Transverse colon (tissue), 4 donors: ENCODE measurements at places on chromosomes 2 and 18.

DNA sequence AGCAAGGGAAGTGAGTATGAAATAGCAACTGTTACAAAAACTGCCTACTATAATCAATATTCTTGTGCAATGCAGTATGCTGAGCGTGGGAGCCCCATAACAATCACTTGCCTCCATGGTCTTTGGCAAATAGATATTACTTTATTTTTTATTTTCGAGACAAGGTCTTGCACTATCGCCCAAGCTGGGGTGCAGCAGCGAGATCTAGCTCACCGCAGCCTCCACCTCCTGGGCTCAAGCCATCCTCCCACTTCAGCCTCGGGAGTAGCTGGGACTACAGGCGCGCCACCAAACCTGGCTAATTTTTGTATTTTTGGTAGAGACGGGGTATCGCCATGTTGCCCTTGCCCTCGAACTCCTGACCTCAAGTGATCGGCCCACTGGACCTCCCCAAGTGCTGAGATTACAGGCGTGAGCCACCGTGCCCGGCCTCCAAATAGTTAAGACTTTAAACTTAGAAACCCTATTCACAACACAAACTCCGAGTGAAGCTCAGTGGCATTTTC lies 1.2 kb upstream of the CCNT2 start:
- peak; percentile 28 for DNase-seq

DNA sequence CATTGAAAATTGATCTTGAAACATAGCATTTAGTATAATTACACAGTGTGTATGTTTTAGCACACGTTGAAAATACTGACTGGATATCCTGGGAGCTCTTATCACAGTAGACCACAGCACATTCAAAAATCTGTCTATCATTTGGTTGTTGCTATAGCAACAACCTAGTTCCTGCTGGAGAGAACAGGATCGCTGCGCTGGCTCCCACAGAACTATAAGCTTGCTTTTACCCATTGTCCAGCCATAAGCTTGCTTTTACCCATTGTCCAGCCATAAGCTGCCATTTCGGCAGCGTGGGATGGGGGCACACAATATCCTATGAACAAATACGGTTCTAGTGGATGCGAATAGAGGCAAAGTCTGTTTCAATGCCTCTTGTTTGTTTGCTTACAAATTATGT lies 70.4 kb upstream of the ST6GAL2 start:
- DNase-seq = no peak

DNA sequence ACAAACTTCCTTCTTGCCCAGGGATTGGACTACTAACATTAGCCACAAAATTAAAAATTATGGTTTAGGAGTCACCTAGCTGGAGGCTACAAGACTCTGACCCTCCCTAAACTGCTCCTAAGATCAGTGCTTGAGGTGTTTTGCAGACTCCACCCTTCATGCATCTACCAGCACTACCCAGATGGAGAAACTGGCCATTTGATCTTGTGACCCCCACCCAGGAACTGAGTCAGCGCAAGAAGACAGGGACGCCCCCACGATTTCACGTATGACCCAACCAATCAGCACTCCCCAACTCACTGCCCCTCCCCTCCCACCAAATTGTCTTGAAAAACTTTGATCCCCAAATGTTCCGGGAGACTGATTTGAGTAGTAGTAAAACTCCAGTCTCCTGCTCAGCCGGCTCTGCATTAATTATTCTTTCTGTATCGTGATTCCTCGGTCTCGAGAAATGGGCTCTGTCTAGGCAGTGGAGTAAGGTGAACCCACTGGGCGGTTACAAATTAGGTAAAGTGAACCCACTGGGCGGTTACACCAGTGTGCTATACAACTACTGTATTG lies 40.1 kb upstream of the CCDC88A start:
- DNase-seq = no peak

- DNase-seq = no peak
Measured at GRCh38 chr2:48534781-48535180, 4.8 kb downstream of the STON1 start.

DNA sequence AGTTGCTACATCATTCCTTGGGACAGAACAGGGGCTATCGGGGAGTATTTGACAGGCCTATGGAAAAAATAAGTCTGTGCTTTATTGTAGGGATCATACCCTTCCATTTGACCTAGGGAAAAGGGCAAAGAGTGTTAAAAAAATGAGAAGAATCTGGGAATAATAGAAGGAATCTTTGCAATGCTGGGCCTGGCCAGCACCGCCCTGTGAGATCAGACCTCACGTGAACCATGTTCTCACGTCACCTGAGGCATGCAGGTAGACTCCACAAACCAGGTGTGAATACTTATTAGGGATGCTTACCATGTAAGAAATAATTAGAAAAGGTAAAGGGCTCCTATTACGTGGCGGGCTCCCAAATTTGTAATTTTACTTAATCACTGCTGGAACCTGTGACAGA lies 177.5 kb upstream of the GATA6 start:
- no peak for DNase-seq

DNA sequence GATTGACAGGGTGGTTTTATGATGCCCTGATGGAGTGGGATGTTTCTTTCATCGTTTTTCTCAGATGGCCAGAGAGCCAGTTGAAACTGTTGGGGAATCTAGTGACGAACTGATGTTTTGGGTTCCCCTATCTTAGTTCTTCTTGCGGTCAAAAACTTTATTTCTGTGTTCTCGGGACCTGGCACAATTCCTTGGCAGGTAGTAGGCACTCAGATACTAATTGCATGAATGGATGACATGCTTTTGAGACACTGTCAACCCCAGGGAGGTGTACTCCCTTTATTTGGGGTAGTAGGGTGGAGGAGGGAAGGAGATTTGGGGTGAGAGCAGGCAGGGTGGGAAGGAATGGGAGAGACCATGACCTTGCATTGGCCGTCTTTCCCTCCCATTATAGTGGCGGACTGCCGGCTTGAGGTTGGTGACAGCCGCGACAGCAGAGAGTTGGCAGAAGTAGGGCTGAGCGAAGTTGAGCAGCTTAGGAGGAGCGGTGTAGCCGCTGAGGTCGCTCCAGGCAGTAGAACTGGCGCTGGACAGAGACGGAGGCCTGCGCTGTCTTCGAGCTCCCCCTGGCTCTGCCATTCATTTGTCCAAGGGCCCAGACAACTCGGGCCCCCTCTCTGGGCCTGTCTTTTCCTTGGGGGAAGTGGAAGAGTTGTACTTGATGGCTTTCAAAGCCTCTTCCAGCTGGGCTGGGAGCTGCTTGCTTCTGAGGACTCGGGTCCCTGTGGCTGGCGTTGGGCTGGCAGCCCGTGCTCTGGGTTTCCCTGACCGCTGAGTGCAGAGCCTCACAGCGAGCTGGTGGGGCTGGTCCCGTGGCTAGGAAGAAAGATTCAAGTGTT lies 2.6 kb downstream of the TET3 start:
- DNase-seq = peak; percentile 64

- DNase-seq = peak; percentile 26
Measured at GRCh38 chr2:19711470-19712372, 190.1 kb downstream of the TTC32 start.

DNA sequence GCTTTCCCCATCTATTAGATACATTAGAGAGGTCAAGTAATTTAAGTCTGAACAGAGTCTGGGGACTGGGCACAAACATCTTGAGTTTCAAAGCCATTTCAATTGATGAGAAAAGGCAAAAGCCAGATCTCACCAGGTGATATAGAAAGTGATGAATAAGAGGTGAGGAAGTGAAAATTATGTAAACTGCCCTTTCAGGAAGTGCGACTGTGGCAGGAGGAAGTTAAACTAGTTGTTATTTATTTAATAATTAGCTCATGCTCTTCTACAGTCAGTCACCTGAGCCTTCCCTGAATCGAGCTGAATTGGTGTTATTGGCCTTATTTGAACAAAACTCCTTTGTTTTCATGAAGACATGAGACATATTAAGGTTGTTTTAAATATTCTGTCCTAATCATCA lies 115.1 kb downstream of the CDH20 start:
- no peak for DNase-seq

DNA sequence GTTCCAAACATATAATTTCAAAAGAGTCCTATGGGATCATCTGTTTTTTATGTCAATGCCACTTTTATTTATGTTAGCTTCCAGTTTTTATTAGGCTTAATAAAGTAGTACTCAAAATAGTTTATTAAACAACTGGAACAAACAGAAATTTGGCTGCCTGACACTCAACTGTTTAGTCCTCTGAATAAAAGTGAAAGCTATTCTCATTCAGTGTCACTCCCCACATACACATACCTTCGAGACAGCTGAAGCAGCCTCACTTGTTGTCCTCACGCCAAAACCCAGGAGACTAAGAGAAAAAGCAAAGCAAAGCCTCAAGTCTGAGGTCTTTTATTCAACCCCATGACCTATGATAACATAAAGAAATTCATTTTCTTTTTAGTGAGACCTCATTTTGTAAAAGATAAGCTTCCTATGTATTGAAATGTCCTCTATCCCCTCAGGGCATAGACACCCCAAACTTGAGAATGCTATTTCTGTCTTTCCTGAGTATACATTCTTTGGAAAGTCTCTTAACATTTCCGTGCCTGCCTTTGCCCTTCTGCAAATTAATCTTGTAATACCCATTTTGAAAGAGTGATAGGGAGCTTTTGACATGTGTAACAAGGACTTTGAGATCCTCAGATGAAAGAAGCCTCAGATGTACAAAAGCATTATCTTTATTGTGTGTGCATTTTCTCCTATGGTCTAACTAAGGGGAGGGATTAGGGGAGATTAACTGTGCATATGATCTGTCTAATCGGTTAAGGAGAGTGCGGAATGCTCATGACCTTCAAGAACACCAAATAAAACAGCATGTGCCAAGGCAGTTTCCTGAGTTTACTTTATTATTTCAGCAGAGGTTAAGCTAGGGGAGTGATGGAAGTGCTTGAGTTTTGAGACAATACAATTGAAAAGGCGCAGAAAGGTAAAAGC lies 1523.7 kb upstream of the PIK3C3 start:
- DNase-seq = no peak

GRCh38 chr2:239476029-239476756 lies 75.4 kb upstream of the HDAC4 start:
- no peak for DNase-seq

- no peak for DNase-seq
Measured at GRCh38 chr18:79916546-79917168, 34.8 kb downstream of the SLC66A2 start.

GRCh38 chr2:9373047-9373446 lies 50.3 kb downstream of the ITGB1BP1 start:
- no peak for DNase-seq

DNA sequence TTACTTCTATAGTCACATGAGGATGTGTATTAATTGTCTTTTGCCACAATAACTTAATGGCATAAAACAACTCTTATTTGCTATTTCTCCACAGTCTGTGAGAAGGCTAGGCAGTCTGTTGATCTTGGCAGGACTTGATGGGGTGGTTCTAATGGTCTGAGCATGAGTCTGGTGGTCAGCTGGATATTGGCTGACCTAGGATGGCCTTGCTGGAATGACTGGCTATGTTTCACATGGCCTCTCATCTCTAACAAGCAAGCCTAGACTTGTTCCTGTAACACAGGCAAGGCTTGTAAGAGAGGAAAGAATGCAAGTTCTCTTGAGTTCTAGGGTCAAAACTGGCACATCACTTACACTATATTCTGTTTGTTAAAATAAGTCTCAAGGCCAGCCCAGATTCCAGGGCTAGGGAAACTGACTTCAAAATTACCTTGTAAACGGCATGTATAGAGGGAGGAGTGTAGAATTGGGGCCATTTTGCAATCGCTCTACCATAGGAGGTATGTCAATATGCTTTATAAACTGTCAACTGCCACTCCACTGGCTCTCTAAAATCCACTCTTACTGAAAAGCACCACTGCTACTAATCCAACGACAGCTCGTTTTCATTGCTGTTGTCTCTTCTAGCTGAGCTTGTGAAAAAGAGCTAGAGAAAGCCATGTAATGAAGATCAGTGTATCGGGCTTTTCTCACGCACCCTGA lies 325.0 kb upstream of the PKDCC start:
- no peak for DNase-seq

- no peak for DNase-seq
Measured at GRCh38 chr2:69231612-69232277, 155.3 kb downstream of the GFPT1 start.

- no peak for DNase-seq
Measured at GRCh38 chr2:170848587-170848986, 31.9 kb downstream of the GAD1 start.

DNA sequence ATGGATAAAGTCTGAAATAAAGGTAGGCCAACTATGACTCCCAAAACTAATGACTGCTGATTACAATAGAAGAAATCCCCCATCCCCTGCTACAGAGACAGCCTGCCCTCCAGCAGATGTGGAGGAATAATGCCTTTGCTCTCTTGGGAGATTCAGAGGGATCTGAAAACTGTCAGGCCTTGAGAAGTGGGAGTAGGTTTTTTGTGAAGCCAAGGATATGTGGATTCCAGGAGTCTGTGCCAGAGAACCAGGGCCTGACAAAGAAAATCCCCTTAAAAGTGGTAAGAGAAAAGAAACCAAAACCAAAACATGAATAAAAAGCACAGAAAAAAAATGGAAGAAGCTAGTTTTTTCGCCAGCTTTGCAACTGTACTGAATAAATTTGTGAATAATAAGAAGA lies 397.6 kb downstream of the ZNF521 start:
- DNase-seq = no peak

- no peak for DNase-seq
Measured at GRCh38 chr18:959854-960253, 55.2 kb downstream of the ADCYAP1 start.

GRCh38 chr2:24482251-24482971 lies 8.6 kb upstream of the NCOA1 start:
- DNase-seq = no peak

DNA sequence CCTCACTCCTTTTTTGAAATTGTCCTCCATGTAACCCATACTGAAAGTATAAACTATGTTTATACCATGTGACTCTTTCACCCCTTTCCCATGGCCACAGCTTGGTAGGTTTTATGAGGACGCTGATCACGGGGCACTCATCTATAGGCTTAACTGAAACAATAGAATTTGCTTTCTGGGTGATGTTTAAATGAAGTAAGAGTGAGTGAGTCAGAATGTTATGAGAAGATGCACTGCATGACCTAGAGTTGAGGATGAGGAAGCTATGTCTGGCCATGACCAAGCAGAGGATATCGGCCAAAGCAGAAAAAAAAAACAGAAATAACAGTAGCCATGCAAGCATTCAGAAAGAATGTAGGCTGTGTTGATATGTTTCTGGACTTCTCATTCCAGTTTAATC lies 34.9 kb downstream of the SCN1A start:
- no peak for DNase-seq

- DNase-seq = no peak
Measured at GRCh38 chr2:152508446-152508845, 173.5 kb downstream of the FMNL2 start.

DNA sequence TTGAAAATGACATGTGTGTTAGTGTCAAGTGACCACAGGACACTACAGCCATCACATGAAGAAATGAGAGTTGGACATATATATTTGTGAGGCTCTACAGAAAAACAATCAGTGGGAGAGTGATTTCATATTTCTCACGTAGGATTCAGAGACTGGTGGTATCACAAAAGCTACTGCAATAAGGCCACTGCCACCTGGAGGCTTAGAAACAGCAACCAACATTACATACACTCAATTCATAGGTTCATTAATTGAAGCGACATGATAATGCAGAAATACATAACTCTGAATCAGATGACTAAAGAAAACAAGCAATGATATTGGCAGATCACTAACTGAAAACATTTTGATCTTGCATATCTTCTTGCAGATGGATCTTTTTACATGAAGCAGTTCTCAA lies 248.1 kb upstream of the KLHL14 start:
- no peak for DNase-seq
